ENCODE measurements at places on chromosomes 1 and 21.

DNA sequence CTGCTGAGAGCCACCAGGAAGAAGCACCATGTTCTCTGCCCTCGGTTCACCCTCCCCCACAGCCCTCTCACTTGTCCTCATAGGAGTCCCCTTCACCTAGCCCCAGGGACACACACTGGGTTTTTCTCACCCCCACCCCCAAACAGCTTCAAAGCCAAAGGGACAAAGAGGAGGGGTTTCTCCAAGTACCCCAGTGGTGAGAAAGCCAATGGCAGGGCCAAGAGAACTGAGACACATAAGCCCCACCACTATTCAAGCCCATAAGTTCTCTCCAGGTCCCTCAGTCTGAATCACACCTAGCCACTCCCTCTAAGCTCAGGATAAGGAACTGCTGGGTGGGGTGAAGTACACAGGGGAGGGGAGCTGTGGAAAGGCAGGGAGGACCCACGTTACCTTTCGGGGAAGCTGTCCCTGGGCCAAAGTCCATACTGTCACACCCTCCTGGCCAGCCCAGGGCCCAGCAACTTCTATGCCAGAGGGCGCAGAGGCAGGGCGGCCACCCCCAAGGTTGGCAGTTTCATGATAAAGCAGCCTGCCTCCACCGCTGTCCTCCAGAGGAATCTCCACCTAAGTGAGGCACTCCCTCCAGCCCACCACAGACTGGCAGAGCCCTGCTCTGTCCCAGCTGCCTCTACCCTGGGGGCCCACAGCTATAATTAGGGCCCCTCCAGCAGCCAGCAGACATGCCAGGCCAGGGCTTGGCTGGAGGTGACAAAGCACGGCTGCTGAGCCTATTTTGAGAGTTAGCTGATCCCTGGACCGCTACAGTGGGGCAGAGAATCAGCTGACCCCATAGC, 39.0 kb upstream of the PPP1R15B start:
- DNase-seq: no peak

DNA sequence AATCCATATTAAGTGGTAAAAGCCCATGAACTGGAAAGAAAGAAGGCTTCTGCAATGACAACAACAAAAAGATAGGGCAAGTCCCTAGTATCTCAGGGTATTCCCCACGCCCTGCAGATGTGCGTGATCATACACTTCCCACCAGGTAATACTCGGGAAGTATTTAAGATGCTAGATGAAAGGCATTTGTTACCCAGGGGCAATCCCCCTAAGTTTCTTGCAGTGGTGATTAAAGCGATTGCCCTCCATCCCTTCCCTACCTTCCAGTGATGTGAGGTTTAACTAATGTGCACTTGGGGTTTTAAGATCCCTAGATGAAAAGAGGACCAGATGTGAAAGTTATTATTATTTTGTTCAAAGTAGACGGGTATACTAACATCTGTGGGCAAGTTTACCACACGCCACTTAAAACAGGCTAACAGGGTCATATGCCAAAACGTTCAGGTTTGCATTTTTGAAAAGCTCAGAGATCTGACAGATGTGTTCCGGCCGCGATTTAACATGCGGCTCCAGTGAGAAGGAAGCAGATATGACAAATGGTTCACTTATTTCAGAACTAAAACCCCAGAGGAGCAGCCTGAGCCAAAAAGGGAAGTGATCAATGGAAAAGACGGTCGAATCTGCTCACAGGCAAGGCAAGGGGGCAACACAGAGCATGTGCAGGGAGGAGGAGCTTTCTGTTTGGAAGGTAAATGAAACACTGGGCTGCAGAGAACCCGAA, 17.4 kb downstream of the TIAM1 start:
- peak; percentile 76 for DNase-seq

GRCh38 chr1:240174734-240175133, 83.1 kb downstream of the FMN2 start:
- DNase-seq: no peak

DNA sequence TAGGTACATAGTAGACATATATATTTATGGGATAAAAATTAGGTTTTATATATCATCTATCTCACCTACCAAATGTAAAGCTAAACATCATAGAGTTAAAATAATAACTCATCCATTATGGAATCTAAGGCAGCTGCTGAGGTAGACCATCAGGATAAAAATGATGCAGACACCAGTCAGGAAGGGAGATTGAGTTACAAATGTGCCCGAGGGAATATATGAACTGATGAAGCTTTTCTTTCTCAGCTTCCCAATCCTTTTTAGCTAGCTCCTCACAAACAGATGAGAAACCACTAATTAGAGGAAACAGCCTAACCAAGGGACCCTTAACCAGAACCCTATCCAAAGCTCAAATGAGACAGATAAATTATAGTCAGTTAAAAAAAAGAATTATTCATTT, 20.9 kb downstream of the TTLL7 start:
- DNase-seq: no peak

GRCh38 chr1:32068957-32069588, 3.7 kb upstream of the TMEM39B start:
- DNase-seq: peak; percentile 71

DNA sequence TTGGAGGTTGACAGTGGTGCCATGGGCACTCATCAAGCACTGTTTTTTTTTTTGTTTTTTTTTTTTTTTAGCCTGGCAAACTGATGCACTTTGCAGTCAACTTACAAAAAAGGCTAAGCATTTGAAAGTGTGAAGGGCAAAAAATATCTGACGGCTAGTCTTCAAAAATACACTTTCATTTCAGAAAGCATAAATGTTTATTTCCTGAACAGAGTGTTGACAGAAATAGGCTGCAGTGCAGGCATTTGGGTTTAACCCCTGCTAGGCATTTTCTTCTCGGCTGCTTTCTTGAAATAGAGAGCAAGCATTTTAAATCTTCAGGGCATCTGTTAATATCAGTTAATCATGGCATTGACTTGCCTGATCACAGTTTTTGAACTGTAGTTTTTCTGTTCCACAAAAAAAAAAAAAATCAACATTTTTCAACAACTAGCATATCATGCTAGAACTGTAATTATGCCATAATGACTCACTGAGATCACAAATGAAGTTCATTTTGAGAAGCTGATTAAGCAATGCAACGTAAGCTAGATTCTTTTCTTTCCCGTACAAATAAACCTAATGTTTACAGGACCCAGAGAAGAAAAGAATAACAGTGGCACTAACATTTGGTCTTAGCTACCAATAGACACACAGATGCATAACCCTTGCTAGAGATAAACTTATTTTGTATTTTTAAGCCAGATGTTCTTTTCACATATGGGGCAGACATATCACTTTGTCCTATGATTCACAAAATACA, 100.4 kb upstream of the USH2A start:
- peak; percentile 47 for DNase-seq

DNA sequence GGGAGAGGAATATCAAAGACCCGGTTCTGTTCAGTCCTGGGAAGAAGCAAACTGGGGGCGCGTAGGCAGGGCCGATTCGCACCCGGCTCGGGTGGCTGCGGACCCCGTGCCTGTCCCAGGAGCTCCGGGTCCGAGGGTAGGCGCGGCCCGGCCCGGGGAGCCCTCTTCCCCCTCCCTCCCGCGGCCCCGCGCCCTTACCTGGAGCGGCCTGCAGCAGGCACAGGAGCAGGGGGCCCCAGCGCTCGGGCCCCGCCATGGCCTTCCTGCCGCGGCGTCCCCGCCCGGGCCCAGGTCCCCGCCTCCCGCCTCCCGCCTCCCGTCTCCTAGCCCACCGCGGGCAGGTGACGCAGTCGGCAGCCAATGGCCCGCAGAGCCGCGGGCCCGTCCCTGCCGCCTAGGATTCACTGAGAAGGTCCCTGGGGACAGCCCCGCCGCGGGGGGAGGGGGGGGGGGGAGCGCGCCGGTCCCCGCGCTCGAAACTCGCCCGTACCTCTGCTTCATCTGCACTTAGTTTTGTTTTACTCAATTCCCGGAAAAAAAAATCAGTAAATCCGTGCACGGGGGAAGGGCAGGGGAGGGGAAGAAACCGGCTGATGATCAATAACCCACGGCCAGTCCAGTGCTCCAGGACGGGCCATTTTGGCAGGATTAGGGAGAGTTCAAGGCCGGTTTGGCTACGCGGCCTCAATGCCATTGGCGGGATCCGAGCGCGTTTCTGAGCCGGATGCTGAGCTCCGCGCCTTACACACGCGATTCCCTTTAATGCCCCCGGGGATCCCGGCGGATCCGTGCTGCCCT, at the start of gene IFNLR1:
Gene IFNLR1 (minus strand): TSS at position 297 of the 798 bp plus-strand sequence. CDS start 41 bp downstream, at position 256.
- peak; percentile 16 for DNase-seq

DNA sequence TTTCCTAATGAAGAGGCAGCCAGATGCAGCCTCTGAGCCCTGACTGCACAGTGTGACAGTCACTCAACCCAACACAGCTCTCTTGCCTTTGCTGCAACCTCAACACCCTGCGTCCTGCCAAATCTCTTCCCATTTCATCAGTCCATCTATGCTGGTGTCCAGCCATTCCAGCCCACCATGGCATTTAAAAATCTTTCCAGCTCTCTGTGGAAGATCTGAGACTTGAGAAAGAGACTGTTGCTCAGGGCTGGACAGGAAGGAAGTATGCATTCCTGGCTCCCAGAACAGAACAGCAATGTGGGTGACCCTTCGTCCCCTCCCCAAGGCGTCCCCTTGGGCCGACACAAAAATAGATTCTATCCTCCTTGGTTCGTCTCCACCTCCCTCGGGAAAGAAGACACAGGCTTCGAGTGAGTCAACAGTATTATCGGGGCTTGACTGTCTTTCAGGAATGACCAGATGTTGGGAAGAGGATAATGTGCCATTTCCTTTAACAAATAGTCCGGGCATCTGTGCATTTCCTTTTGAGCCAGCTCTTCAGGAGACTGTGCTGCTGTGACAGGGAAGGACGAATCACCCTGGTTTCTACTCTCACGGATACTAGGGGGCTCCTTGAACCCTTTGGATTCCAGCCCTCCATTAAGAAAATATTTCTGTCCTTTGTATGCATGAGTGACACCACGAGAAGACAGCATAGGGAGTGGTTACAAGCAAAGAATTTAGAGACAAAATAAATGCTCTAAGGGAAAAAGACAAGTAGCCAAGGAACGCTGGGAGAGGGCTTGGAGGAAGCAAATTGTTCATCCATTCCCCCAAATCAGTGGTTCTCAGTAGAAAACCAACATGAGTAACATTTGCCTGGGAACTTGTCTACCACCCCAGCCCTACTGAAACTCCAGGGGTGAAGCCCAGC, 111.4 kb upstream of the CDC42BPA start:
- peak; percentile 74 for DNase-seq

DNA sequence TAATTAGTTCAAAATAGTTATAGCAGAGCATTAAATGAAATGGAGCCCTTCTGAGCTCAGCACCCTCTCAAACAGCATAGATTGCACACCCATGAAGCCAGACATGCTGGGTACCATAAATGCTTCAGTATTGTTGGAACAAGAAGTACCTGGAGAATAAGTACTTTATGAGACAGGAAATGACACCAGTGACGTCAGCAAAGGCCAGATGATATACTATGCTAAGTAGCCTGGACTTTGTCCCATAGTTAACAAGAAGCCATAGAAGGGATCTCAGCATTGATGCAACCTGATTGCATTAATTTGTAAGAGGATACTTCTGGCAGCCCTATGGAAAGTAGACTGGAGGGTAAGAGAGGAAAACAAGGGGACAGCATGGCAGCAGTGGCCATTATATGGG, 16.3 kb upstream of the GADD45A start:
- no peak for DNase-seq

- DNase-seq: no peak
These were observed 123.3 kb upstream of the DPYD start for GRCh38 chr1:98044071-98044697.

GRCh38 chr1:226964611-226965486, 24.8 kb downstream of the COQ8A start:
- DNase-seq: no peak

GRCh38 chr21:14353231-14353630, 29.7 kb downstream of the HSPA13 start:
- DNase-seq: no peak

DNA sequence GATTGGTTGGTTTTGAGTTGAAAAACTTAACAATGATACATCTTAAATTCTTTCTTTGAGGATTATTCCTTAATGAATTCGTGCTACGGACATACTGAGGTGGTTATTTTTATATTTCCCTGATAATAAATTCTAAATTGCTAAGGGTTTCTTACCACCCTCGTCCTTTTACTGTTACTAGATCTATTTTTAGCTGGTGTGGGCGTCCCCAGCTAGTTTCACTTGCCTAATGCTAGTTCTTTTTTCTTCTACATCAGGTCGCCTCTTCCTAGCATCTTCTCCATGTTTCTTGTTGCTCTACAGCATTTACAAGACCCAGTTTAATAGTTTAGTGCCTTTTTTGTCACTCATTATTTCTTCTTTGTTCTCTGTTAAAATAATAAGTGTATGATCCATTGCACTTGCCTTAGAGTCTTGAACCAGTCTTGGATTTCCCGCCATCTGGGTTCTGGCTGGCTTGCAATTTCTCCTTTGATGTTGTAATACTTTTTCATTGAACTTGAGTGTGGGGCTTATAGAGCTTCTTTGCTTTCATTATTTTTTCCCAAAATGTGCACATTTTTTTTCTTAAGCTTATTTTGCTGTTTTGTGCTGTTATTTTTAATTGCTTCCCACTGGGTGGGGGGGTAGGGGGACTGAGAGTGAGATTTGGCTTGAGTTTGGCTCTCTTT, 677 bp upstream of the HSD11B1 start:
- DNase-seq: no peak

GRCh38 chr1:89171067-89171438, 4.8 kb downstream of the GBP7 start:
- DNase-seq: no peak

DNA sequence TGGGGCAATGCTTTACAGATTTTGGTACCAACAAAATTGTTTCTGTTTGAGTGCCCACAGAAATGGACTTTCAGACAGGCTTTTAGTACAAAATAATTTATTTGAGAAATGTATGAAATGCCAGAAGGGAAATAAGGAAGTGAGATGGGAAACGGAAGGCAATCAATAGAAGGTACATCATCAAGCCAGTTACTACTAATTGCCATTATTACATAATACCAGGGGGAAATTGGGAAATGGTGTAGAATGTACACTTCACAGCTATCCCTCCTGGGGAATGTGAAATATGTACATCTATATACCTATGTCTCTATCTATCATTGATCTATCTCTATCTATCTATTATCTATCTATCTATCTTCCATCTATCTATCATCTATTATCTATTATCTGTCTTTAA, 264.6 kb upstream of the B3GALT2 start:
- no peak for DNase-seq

- DNase-seq: peak; percentile 29
These were observed 501 bp downstream of the FBXO6 start for GRCh38 chr1:11664336-11665065.

- no peak for DNase-seq
These were observed 4.0 kb downstream of the FTCD start for GRCh38 chr21:46151261-46151988.

GRCh38 chr1:26545969-26546323, 16.4 kb downstream of the RPS6KA1 start:
- DNase-seq: no peak

DNA sequence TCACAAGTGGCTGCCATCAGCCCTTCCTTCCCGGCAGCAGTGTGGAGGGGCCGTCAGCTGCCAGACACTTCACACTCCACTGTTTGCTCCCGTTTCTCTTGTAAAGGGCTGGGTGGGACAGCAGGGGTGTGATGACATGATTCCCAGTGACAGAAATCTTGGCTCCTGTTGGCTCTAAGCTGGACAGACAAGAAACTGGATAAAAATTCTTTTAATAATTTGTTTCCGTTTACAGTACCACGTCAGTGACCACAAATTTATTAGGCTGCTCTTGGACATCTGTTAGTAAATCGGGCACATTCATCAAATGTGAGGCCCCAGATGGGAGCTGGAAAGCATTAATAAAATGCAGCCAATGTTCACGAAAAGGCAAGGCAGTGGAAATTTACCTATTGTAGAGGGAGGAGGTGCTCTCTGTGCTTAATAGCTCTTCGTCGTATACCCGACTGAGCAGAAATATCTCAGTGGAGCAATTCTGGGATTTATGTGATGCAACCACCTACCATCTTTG, 353.7 kb upstream of the GREM2 start:
- DNase-seq: no peak
